ENCODE measurements at places on chromosomes 4 and X.

DNA sequence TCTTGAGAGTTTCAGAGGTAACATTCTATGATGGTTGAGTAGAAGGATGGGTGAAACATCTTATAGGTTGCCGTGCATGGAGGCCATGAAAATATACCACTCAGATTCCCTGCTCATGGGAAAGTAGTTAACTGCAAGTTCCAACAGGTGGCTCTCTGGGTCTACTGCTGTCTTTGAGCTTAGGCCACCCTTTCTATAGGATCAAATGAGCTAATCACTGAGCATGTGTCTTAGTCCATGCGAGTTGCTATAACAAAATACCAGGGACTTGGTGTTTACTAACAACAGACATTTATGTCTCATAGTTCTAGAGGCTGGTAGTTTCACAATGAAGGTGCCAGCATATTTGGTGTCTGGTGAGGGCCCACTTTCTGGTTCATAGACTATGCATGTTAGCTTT lies 144.8 kb upstream of the UNC5C start:
- no peak for DNase-seq

GRCh38 chr4:2798399-2799223 lies 5.7 kb downstream of the SH3BP2 start:
- DNase-seq: no peak

DNA sequence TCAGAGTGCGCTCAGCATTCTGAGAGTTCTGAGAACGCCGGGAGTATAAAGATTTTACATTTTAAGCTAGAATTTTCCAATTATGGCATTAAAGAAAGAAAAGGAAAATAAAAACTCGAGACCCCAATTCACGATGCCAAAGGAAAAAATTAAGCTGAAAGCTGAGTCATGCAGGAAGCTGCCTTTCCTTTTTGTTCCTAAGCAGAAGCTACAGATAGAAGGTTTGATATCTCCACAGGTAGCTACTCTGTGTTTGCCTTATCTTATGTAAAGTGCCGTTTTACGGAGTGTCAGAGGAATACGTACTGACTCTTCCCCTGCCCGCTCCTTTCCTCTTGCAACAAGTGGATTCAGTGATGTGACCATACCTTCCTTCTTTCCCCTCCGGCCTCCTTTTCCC lies 10.8 kb upstream of the SORBS2 start:
- no peak for DNase-seq

DNA sequence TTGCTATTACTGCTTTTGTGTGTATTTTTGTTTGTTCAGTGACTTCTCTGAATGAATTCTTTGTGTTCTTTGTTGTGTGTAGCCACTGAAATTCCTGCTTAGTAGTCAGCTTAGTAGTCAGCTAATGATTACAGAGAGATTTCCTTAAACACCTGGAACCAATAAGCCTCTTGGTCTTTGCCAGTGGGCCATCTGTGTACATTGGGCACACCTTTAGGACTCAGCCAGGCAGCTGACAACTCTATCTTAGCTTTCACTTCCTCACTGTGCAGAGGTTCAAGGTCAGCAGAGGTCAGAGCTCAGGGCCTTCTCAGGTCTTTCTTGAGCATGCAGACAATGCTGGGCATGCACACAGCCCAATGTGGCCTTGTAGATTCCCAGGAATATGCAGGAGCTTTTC lies 59.3 kb downstream of the RWDD4 start:
- DNase-seq: no peak

- no peak for DNase-seq
Observed at GRCh38 chr4:43525646-43526045, 633.1 kb downstream of the GRXCR1 start.

DNA sequence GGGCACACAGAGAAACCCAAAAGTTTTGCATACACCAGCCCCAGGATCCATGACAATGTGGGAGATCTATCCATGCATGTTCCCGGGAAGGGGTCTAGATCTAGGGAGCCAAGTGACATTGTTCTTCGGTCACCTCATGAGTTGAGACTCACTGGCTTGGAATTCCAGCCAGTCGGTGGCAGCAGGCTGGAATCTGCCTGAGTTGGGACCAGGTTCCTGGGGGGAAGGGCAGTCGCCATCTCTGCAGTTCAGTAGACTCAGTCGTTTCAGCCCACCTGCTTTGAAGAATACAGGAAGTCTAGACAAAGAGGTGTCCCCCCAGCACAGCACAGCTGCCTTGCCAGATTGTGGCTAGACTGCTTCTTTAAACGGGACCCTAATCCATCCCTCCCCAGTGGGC lies 46.0 kb upstream of the PBDC1 start:
- DNase-seq: no peak

- DNase-seq: no peak
Observed at GRCh38 chr4:155781249-155781831, 22.5 kb downstream of the GUCY1B1 start.

GRCh38 chr4:182103614-182104319 lies 139.4 kb upstream of the TENM3 start:
- no peak for DNase-seq

GRCh38 chr4:122632396-122633143 lies 11.7 kb upstream of the IL21 start:
- no peak for DNase-seq

- DNase-seq: no peak
Observed at GRCh38 chrX:127124871-127125270, 305.3 kb downstream of the PRR32 start.

DNA sequence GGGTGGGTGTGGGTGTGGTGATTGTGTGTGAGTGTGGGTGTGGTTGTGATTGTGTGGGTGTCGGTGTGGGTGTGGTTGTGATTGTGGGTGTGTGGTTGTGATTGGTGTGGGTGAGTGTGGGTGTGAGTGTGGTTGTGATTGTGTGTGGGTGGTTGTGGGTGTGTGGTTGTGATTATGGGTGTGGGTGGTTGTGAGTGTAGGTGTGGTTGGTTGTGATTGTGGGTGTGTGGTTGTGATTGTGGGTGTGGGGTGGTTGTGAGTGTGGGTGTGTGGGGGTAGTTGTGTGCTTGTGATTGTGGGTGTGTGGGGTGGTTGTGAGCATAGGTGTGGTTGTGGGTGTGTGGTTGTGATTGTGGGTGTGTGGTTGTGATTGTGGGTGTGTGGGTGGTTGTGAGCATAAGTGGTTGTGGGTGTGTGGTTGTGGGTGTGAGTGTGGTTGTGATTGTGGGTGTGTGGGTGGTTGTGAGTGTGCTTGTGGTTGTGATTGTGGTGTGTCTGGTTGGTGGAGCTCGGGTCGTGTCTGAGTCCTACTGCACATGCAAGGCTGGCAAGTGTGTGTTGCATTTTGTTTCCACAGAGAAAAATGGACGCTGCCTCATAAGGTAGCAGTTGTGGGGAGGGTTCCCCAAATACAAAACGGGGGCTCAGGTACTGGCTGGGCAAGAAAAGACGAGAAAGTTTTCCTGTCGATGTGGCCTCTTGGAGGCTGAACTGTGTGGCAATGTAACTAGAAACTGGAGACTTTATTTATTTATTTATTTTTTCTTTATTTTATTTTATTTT lies 116.7 kb downstream of the UBE2K start:
- peak; percentile 13 for DNase-seq

- DNase-seq: no peak
Observed at GRCh38 chr4:96736352-96736889, 896.5 kb downstream of the PDHA2 start.

DNA sequence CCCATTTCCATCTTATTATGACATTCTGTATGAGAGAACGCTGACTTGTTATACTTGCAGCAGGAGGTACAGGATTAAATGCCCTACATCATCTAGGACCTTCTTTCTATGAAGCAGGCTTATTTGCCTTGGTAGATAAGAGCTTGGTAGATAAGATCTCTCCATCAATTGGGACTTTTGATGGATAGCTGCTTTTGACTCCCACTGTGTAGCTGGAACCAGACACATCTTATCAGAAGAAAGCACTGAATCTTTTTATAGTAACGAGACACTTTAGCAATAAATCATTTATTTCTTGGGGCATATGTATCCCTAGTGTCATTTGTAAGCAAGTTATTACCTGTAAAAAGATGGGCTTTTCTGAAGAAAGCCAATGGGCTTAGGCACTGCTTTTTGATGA lies 613.9 kb downstream of the TECRL start:
- no peak for DNase-seq

GRCh38 chr4:151287409-151287808 lies 10.4 kb downstream of the PRSS48 start:
- no peak for DNase-seq
